ENCODE measurements at places on chromosomes 11 and 22.

- no peak for DNase-seq
Observed at GRCh38 chr11:95994329-95994728, 70.4 kb upstream of the MTMR2 start.

- no peak for DNase-seq
Observed at GRCh38 chr11:122229078-122229477, 113.1 kb upstream of the BLID start.

DNA sequence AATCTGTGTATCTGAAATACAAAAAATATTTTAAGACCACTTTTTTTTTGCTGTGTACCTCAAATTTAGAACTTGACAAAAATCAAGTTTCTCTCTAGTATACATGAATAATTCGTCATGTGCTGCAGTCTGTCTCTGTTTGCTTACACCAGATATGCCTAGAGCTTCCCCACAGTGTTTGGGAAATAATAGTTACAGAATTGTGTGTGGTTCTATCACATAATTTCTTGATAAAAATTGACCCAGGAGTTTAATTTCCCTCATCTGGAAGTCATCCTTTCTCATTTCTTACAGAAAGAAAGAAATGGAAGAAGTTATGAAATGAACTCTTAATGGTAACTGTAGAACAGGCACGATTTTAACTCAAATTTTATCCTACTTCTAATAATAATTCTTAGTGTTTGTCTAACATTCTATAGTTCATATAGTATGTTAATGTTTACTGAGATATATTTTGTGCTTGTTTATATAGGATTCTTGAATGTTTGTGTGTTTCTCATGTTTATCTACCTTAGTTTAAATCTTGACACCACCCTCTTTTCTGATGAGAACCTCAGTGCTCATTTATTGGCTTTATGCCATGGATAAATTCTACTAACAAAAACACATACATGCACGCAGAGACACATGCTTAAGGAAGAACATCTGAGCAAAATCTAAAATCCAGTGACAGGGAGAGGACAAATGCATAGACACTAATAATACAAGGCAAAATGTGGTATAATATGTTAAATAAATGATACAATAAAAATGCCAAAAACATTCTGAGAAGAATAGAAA, 61.4 kb upstream of the CTSC start:
- no peak for DNase-seq

GRCh38 chr11:13694115-13694514, 25.6 kb downstream of the FAR1 start:
- DNase-seq = no peak

DNA sequence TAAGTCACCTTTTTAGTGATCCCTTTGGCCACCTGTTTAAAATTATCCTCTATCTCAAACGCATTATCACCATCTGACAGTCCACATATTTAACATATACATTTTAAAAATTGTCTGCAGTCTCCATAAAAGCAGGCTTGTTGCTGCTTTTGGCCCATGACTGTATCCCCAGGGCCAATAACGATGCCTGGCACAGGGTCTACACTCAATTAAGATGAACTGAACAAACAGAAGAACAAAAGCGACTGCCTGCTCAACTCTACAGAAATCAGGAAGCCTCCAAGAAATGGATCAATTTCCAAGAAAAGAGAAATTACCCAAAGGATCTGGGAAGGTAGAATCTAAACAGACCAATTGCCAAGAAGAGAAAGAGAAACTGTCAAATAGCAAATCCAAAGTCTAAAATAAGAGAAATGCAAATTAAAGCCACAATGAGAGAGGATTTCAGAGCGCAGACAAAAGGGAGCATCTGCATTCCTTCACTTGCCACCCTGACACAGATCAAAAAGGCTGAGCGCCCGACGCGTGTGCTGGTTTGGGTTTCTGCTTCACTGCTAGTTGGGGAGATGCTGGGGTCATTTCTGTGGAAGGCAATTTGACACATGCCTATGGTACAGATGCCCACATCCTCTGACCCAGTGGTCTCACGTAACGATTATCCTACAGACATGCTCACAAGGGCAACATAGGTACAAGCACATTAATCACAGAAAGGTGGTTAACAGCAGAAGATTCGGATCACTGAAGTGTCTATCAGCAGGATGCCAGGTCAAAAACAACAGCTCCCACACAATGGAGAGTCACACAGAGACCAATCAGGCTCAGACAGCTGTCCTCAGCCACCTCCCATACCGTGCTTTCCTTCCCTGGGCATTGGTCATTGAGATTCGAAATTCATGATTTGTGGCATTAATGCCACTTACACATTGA, 55.9 kb downstream of the SHISAL1 start:
- DNase-seq = no peak

All from glutamatergic neuron (in vitro differentiated cells).